Activated T-cell treated with anti-CD3 and anti-CD28 coated beads for 48 hours (primary cell): ENCODE measurements at places on chromosomes 7 and 10.

- DNase-seq, result no peak
Observed at GRCh38 chr10:120782336-120782735, 68.8 kb upstream of the WDR11 start.

GRCh38 chr10:88892222-88892967 is 12.3 kb downstream of the STAMBPL1 start:
- no peak for DNase-seq

DNA sequence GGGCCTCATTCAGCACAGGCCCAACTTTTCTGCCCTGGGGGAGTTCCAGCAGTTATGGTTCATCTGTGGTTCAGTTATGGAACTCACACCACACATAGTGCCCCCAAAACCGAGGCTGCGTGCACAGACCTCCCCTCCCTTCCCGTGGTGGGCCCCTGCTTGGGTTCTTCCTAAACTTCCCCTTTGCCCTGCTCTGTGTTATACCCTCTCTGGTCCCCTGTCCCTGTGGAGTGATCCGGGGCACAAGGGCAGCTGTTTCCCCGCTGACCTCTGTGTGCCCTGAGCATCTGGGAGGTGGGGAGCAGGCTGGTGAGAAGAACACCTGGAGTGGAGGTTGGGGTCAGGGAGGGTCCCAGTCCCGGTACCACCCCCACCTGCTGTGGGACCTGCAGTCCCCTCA is 39.4 kb downstream of the HTRA1 start:
- DNase-seq, result no peak

DNA sequence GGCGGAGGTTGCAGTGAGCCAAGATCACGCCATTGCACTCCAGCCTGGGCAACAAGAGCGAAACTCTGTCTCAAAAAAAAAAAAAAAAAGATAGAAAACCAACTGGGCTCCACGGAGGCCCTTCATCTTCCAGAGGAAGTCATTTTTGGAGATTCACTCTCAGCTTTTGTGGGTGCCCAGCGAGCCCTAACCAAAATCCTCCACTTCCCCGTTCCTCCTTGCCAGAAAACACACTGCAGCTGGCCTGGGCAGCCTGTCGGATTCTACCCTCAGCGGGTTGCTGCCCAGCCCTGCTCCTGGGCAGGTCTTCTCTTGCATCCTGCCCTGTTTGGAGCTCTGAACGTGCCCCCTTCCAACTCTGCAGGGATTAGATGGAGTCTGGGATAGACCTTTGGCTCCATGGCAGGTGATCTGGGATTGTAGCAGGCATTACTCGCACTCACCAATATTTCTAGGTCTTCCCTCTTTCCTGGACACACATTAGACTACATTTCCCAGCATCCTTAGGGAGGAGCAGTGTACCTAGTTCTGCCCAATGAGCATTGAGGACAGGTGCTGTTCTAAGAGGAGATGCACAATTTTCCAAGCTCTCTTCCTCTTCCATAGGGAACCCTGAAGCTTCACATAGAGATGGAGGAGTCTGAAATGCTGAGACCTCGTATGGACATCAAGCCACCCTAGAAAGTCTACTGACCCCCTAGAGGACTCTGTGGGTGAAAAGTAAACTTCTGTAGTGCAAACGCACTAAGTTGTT is 4.6 kb downstream of the GRID2IP start:
- DNase-seq, result no peak

- DNase-seq, result no peak
Observed at GRCh38 chr10:94065362-94065761, 71.6 kb downstream of the PLCE1 start.

DNA sequence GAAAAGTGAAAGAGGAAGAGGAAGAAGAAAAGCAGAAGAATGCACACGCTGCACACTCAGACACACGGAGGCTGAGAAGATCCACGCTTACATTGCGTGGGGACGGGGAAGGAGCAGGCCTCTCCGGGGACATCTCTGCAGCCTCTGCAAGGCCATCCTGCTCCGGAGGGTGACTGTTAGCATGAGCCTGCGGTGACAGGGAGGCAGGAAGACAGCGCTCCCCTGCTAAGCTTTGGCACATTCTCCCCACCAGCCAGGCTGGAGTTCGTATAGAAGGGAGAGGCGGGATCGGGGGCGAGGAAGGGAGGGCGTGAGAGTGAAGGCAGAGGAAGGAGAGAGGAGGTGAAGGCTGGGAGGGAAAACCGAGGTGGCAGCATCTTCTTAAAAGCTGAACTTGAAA is 366.0 kb upstream of the SHH start:
- DNase-seq, result no peak

DNA sequence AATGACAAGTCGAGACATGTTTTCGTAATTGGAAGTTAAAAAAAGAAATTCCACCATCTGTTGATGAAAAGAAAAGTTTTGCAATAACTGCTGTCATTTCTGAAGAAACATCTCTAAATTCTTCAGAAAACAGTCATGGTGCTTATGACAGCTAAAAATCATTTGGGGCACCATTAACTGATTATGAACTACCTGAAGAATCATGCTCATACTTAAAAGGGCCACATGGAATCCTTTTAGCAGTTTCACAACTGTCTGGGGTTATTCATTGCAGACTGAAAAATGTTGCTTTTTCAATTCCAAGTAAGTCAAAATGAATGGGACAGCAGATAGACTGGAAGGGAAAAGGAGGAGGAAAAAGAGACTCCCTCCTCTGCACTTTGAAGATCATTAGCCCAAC is 134.2 kb downstream of the CHN2 start:
- no peak for DNase-seq

- no peak for DNase-seq
Observed at GRCh38 chr10:81725851-81726250, 149.1 kb upstream of the NRG3 start.

- no peak for DNase-seq
Observed at GRCh38 chr7:66503551-66504031, 125.1 kb upstream of the KCTD7 start.

DNA sequence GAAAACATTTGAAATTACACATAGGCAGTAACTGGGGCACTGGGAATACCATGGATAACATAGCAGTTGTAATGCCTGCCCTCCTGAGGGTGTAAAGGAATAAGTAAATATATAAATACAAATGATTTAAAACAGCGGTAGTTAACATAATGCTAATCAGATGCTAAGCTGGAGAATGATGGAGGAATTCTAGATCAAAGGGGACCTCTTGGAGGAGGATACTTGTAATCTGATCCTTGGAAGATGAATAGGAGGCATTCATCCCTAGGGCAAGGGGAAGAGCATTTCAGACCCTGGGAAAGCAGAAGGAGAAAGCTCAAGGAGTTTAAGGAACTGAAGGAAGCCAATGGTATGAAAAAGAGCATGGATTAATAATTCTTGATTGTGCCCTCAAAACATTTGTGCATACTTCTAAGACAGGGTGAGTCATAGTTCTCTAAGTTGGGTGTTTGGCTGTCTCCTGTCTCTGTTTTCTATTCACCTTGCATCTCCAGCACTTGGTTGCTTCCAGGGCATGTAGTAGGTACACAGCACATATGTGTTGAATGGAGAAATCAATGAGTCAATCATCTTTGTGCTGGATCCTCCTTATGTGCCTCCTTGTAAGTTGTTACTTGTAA is 54.8 kb upstream of the PLPP4 start:
- no peak for DNase-seq

GRCh38 chr10:96639899-96640298 is 53.1 kb upstream of the TM9SF3 start:
- DNase-seq, result no peak

DNA sequence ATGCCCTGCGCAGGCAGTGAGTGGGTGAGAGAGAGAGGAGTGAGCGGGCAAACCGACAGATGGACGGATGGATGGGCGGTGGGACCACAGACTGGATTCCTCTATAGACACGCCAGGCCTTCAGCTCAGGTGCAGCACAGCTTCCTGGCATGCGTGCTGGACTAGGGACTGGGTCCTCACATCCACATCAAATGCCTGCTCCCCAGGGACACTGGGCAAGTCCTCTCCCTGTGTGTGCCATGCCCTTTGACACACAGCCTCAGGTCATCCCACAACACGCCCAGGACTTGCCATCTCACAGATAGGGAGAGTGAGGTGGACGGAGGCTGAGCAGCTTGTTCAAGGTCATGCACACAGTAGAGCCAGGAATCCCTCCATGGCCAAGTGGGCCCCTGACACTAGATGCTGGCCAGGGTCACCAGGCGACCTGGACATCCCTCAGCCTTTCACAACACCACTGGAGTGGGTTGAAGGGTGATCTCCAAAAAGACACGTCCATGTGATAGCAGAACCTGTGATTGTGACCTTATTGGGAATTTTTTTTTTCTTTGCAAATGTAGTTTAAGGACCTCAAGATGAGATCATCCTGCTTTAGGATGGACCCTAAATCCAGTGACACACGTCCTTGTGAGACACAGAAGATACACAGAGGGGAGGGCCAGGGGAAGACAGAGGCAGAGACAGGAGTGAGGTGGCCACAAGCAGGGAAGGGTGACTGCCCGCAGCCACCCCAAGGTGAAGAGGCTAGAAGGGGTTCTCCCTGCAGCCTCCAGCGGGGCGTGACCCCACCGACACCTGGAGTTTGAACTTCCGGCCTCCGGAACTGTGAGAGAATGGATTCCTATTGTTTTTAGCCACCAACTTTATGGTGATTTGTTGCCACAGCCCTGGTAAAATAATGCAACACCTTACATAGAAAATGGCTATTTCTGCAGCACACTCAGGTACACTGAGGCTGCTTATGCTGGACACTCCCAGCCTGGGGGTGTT is 155.0 kb upstream of the CHST15 start:
- DNase-seq, result no peak

DNA sequence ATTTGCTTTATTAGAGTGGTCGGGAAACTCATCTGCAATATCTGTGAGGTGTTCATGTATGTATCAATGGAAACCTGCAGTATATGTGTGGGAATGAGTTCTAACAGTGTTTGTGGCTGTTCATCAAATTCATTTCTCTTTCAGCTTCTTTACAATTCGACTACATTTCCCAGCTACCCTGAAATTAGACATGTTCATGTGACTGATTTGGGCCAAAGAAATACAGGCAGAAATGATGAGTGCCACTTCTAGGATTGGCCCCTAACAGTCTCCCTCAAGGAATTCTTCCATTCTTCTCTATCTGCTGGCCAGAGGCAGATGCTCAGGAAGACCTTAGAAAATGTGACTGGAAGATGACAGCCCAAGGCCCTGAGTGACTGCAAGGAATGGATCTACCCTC is 114.8 kb upstream of the WAC start:
- DNase-seq, result no peak

DNA sequence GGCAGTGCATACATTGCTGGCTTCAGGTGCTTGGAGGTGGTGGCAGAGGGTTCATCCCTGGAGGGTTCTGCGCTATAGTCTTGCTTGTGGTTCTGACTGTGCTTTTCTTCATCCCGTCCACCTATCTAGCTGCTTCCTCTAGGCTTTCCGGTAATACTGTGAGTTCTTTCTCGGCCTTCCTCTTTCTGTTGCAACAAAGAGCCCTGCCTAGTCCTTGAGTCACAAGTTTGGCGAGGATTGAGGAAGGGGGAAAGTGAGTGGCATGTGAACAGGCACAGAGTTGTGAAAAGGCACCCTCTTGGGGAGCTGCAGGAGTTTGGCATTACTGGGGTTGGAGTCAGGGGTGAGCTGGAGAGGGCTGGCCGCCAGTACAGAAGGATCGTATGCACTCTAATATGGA is 123.0 kb downstream of the SH2D4B start:
- no peak for DNase-seq

GRCh38 chr7:111678281-111678680 is 116.0 kb upstream of the IMMP2L start:
- no peak for DNase-seq

GRCh38 chr10:99598781-99599509 is 21.3 kb downstream of the SLC25A28 start:
- no peak for DNase-seq

DNA sequence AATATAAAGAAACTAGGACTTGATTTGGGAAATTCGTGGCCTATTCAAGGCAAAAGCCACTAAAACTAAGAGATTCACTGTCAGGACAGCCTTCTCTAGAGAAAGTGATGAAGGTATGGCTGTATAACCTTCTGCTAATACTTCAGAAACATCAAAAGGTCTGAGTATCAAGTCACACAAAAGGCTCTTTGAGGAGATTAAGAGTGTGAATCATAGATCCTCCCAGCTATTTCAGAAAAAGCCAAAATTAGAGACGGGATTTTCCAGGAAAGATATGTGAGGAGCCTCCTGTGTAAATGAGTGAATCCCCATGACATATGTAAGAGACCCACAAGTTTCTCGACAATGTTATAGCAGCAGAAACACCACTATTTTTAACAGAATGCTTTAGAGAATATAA is 56.2 kb downstream of the UBE3C start:
- no peak for DNase-seq

- no peak for DNase-seq
Observed at GRCh38 chr10:62626817-62627216, 177.7 kb upstream of the ADO start.

- no peak for DNase-seq
Observed at GRCh38 chr10:60186315-60187071, 203.2 kb downstream of the ANK3 start.

- DNase-seq, result no peak
Observed at GRCh38 chr7:115226410-115226809, 304.5 kb downstream of the MDFIC start.

- DNase-seq, result no peak
Observed at GRCh38 chr7:103388469-103389140, 41.2 kb downstream of the PSMC2 start.

GRCh38 chr10:104322416-104322782 is 15.9 kb downstream of the ITPRIP start:
- DNase-seq, result no peak

DNA sequence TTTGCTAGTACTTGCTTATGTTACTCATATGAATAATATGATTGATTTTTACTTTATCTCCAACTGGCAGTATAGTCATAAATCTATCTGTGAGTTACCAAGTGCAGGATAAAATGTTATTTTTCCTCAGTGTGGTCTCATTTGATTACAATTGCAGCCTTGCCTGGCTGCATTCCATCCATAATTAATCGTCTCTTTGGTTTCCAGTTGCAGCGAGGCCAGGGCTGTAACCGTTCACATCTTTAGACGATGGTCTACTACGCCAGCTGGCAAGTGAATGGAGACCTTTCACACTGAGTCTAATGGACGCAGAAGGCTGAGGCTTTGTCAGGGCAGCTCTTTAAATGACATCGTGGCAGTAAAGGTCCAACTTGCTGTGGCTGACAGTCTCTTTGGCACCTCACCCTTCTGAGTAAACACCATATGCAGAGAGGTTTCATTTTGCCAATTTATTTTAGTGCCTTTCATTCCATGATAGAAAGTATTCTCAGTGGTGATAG is 84.0 kb downstream of the ARL4A start:
- no peak for DNase-seq

GRCh38 chr7:121505021-121505420 is 108.9 kb upstream of the FAM3C start:
- no peak for DNase-seq

GRCh38 chr10:44264244-44264643 is 120.7 kb downstream of the CXCL12 start:
- no peak for DNase-seq

DNA sequence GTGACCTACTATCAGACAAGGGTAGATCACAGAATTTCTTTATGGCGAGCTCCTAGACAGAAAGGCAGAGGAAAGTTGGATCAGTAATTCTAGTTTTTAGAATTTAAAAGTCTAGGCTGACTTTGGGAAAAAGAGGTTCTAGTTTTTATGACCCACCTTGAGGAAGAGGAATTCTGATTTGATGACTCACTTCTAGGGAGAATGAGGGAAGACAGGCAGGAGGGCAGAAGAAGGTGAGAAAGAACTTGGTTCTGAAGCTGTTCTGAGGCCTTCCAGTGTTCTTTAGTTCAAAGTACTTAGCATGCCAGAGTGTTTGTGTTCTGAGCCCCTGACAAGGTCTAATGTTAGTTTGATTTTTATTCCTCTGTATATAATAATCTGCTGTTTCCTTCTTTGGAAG is 97.2 kb downstream of the PODXL start:
- DNase-seq, result no peak

- peak; percentile 3 for DNase-seq
Observed at GRCh38 chr10:24952143-24952706, at the start of gene PRTFDC1. PRTFDC1 (minus strand) TSS chr10:24952606; CDS start chr10:24952575, 31 bp downstream.
